ENCODE measurements at places on chromosomes 3 and 15. TPM values are rescaled to one million over a fixed set of nuclear protein-coding genes. Genes with fewer than 3 reads are reported as not detected.

Gene RTP4
- 3.0 TPM for total RNA-seq

Gene CRYGS
- total RNA-seq, result 0.94 TPM

Gene RAMAC
- total RNA-seq, result 28.5 TPM

Gene SLITRK3
- not detected for total RNA-seq
